ENCODE measurements at places on chromosomes 2 and 18. TPM values are rescaled to one million over a fixed set of nuclear protein-coding genes. Genes with fewer than 3 reads are reported as not detected.

Gene UGT1A8
- total RNA-seq, result not detected

Gene EIF2AK2
- 59.0 TPM for total RNA-seq

Gene CNGA3
- not detected for total RNA-seq

Gene MAB21L4
- total RNA-seq, result not detected

Gene RAX
- total RNA-seq, result not detected

Gene NEMP2
- 17.8 TPM for total RNA-seq

Gene MAPK4
- not detected for total RNA-seq

Gene STK39
- total RNA-seq, result 51.9 TPM

Gene HOXD3
- total RNA-seq, result not detected

Gene ACTG2
- not detected for total RNA-seq

Gene TBR1
- 0.05 TPM for total RNA-seq

Data from T-helper 2 cell treated with Interferon-gamma antibody and Interleukin-4, amounts not matched to agents 100 ng/mL and 5 ng/mL, for 36 hours (primary cell).